Fibroblast of mammary gland (primary cell): ENCODE measurements at places on chromosomes 4 and X.

DNA sequence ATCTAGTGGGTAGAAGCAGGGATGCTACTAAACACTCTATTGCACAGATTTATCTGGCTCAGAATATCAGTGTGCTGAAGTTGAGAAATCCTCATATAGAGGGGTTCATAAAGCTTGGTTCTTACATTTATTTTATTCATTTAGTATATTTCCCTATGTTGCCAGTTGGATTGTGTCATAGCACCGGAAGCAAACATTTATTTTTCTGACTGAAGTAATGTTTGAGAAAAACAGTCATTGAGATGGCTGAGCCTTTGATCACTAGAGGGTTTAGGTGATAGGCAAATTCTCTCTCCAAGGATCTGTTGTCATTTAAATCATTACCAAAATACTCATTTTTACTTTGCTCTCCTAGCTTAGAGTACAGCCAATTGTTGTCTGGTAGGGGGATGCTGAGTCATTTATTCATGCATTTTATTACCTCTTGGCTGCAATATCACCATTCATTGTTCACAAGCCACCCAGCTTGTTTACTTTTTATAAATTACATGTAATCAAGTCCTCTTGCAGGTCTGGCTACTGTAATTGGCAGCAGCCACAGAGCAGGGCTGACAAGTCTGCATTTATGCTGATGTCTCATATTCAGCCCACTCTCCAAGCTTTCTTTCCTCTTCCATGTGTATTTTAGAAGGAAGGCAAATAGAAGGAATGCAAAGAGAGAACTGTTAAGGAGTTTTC, 15.2 kb downstream of the GAB1 start:
- DNase-seq, result peak; percentile 23

DNA sequence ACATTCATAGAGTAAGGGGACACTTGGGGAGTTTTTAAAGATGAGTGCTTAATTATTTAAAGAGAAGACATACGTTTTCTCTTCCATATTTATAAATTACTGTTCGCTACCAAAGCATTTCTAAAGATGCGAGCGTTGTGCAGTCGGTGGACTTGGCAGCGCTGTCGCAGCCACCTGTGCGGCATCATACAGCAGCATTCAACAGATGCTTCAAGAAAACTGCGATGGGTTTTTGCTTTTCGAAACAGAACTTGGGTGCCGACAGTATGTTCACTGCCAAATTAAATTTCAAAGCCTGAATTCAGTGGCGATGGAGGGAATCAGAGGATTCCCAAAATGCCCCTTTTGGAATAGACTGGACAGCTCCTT, 1.6 kb upstream of the HTR2C start:
- no peak for DNase-seq

DNA sequence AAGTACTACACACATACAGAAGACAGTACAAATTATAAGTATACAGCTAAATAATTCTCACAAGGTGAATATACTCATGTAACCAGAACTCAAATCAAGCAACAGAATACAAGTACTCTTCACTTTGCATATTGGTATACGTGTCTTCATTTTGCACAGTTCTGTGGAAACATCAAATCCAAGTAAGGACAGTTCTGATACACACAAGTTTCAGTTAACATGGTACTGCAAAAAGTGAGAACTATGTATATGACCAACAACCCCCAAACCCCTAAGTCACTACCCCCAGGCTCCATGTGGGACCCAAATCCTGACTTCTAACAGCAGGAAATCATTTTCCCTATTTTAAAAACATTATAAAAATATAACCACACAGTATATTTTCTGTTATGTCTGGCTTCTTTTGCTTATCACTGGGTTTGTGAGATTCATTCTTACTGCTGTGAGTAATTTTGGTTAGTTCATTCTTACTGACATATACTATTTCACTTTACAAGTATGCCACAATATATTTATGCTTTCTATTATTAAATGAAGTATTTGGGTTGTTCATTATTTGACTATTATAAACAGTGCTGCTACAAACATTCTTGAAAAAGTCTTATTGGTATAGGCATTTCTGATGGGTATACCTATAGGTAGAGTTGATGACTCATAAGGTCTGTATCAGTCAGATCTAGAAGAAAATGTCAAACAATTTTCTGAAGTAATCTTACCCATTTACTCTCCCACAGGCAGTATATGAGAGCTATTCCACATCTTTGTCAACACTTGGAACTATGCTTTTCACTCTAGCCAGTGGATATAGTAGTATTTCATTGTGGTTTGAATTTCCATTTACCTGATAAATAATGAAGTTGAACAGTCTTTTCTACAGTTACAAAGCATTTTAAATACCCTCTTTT, 47.0 kb downstream of the SCLT1 start:
- no peak for DNase-seq

DNA sequence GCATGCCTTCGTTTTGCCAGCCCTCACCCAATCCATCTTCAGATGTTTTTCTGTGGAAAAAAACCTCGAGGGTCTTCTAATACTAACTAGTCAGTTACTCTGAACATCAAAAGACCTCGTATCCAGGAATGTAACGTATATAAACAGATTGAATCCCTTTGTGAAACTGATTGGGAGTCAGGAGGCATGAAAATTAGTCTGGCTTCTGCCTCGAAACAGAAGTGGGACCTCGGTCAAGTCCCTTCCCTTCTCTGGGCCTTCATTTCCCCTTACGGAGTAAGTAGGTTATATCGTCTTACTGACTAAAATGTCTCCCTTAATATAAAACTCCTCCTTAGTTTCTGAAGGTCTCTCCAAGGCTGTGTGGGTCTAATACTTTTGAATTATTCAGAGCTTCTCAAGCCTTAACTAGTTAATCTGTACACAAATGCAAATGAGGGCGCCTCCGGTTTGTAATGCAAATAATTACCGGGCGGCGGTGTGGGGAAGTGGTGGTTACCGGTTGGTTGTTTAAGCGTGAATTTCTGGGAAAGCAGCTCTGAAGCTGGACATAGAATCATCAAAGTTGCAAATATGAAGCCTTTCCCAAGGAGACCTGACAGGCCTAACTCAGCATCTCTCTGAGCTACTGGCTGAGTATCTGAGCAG, 11.4 kb upstream of the NKRF start:
- no peak for DNase-seq

- peak; percentile 7 for DNase-seq
These were observed 202.5 kb upstream of the RPL34 start for GRCh38 chr4:108417923-108418322.

DNA sequence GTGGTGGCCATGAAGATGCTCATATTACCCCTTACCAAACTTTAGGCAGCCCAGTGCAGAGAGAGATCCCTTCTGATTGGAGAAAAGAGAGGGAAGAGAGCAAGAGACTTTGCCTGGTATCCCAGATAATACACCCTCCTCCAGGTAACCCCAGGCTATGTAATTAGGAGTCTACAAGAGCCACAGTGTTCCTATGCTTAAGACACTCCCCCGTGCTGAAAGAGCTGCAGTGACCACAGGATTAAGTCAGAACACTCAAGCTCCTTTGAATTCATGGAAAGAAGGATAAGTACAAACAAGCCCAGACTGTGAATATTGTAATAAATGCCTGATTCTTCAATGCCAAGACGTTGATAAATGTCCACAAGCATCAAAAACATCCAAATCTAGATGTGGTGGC, 41.4 kb downstream of the PABPC4L start:
- no peak for DNase-seq

- no peak for DNase-seq
These were observed 40.3 kb downstream of the GSX2 start for GRCh38 chr4:54140287-54140686.

DNA sequence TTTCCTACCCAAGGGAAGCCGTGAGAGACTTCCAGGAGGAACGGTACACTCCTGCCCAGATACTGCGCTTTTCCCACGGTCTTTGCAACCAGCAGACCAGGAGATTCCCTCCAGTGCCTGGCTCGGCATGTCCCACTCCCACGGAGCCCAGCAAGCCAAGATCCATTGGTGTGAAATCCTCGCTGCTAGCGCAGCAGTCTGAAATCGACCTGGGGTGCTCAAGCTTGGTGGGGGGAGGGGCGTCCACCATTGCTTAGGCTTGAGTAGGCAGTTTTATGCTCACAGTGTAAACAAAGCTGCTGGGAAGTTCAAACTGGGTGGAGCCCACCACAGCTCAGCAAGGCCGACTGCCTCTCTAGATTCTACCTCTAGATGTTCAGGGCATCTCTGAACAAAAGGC, 284.8 kb upstream of the FGF13 start:
- no peak for DNase-seq

GRCh38 chrX:115606861-115607260, 45.9 kb downstream of the PLS3 start:
- no peak for DNase-seq

DNA sequence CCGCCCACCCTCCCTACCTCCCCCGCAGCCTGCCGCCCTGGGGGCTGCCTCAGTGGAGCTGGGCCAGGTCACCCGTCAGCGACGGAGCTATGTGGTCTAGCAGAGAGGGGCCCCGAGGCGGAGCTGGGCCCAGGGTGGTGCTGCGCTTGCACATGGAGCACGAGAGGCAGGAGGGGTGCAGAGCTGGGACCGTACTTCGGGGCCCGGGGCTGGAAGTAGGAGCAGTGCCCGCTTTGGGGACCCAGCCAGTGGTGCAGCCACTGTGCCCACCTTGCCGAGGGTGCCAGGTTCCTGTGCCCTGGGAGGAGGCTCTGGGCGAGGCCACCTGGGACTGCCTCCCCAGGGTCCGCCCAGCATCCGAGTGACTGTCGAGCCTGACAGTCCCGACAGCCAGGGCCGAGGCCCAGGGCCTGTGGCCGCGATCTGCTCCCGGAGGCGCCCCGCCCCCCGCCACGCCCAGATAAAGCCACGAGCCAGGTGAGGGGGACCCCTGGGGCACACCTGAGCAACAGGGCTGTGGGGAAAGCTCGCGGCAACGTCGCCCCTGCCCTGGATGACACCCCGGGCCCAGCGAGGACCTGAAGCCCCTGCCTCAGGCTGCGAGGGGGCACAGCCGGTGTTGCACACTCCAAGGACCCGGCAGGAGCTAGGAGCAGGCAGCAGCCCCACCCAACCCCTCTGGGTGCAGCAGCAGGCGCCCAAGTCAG, 117.5 kb downstream of the DNAAF6 start:
- DNase-seq, result no peak

GRCh38 chrX:110992611-110993010, 103.4 kb upstream of the PAK3 start:
- DNase-seq, result peak; percentile 21

DNA sequence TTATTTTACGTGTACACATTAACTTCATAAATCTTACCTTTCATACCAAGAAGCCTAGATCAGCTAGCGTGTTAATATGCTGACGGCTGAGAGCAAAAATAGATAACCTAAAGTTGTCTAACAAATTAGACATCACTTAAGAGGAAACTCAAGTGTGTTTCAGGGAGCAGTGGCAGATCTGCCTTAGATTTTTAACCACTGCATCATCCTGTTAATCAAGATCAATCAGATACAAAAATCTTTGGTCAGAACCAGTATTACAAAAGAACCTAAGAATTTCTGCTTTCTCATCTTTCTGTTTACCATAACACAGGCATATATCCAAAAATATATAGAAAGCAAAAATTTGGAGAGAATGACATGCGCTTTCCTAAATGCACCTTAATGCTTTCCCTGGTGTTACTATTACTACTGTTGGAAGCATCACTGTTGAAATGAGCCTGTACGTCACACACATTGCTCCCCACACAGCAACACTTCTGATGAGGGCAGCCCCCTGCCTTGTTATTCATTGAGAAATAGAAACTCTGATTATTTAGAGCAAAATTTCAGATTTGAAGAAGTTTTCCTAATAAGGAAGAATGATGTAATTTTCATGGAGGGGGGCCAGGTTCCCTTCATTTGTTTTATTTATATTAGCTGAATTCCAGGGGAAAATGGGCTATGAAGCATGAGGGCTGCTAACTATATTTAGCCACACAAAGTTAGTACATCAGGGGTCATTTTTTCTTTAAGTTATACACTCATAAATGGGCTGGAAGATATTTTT, 152.3 kb downstream of the CBR4 start:
- peak; percentile 74 for DNase-seq

GRCh38 chr4:28772066-28772465, 1911.4 kb downstream of the STIM2 start:
- peak; percentile 82 for DNase-seq

- no peak for DNase-seq
These were observed 796 bp upstream of the MED14 start for GRCh38 chrX:40736170-40736505.

DNA sequence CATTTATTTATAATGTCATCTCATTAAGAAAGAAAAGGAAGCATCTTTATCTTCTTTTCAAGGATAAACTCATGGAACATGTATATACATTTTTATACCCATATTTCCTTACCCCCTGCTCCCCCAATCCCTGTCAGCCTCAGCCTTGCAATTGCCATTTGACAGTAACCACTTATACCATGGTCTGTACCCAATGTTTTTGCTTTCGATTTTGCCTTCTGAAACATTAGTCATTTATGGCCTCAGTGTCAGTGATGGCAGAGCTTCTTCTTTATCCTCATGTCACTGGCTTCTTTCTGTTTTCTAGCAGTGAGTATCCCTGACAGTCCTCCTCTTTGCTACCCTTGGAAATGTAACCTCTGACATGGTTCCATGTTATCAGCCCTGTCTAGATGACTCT, 228.4 kb downstream of the SPRY1 start:
- DNase-seq, result no peak

DNA sequence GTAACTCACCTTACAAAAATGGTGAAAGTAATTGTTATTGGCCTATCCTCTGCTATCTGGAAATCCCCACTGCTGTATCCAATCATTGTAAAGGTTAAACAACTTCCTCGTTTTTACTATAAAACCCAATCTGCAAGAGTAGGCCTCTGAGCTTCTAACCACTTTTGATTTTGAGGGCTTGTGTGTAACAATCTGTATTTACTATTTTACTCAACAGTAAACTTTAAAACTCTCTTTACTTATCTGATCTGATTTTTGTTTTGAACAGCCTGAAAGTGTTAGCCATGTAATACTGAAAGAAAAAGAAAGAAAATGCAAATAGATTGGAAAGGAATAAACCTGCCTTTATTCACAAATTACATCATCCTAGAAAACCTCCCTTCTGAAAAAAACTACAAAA, 63.1 kb downstream of the SLC10A7 start:
- no peak for DNase-seq

DNA sequence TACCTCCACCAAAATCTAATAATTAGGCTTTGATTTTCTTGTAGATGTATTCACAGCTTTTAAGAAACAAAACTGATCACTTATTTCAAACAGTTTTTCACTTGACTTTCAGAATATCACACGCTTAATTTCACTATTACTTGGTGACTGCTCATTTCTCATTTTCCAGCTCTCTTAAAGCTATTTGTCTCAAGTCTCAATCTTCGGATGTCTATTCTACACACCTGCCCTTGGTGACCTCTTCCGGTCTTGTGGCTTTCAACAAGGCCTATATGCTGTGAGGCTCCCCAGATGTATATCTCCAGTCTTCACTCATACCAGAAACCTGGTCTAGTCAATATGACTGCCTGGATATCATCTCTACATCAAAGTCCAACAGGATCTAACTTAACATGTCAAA, 34.9 kb upstream of the ANXA10 start:
- no peak for DNase-seq

- DNase-seq, result no peak
These were observed 19.3 kb downstream of the ZFX start for GRCh38 chrX:24168807-24169206.
